Hematopoietic multipotent progenitor cell (in vitro differentiated cells): ENCODE measurements at places on chromosomes 16 and 17. TPM values are rescaled to one million over a fixed set of nuclear protein-coding genes. Genes with fewer than 3 reads are reported as not detected.

- no peak for DNase-seq
Measured at GRCh38 chr17:59534583-59534982, 30.8 kb upstream of the DHX40 start.

GRCh38 chr16:81586417-81586816, 141.8 kb downstream of the CMIP start:
- DNase-seq, result no peak

DNA sequence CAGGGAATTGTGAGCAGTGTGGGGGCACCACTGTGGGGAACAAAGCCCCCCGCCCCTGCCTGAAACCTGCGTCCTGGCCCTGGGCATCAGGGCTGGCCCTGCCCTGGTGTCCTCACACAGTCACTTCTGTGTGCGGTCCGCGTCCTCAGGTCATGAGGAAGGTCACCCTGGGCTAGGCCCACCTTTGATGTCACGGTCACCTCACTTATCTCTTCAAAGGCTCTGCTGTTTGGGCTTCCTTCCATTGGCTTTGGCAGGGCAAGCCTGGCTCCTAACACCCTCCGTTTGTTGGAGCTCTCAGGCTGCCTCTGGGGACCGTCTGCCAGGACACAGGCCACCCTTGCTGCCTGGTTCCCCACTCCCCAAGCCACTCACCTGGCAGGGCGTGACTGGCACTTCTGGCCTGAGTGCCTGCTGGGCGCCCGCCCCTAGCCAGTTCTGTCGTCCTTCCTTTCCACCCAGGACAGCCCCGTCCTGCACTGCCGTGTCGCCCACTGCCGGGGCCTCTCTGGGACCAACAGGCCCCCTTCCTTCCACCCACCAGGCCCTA, 8.8 kb downstream of the CENPX start:
- no peak for DNase-seq

Gene ACSM2A
- not detected for total RNA-seq

Gene SOST
- not detected for total RNA-seq

DNA sequence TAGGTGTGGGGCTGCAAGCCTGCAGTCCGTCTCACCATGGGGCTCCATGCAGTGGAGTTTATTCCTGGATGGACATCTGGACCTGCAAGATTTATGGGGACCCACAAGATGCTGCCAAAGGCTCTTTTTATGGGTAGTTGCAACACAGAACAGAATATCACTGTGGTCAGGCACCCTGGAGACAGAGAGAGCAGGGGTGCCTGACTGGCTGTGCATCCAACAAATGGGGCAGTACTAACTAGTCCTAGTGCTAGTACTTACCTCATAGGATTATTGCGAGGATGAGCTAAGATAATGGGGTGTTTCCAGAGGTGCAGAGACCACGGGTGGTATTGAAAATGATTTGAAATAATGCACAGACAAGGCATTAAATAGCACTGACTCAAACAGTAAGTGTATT, 42.4 kb upstream of the MMP2 start:
- DNase-seq, result no peak

Gene SPNS2
- total RNA-seq, result 101 TPM

GRCh38 chr17:6108382-6108781, 38.2 kb downstream of the WSCD1 start:
- DNase-seq, result no peak

Gene TM4SF5
- total RNA-seq, result not detected

Gene ALOXE3
- total RNA-seq, result under 0.01 TPM

Gene CX3CL1
- under 0.01 TPM for total RNA-seq

GRCh38 chr16:87409153-87409552, 17.0 kb downstream of the MAP1LC3B start:
- no peak for DNase-seq

Gene ATAD5
- total RNA-seq, result 1.9 TPM

DNA sequence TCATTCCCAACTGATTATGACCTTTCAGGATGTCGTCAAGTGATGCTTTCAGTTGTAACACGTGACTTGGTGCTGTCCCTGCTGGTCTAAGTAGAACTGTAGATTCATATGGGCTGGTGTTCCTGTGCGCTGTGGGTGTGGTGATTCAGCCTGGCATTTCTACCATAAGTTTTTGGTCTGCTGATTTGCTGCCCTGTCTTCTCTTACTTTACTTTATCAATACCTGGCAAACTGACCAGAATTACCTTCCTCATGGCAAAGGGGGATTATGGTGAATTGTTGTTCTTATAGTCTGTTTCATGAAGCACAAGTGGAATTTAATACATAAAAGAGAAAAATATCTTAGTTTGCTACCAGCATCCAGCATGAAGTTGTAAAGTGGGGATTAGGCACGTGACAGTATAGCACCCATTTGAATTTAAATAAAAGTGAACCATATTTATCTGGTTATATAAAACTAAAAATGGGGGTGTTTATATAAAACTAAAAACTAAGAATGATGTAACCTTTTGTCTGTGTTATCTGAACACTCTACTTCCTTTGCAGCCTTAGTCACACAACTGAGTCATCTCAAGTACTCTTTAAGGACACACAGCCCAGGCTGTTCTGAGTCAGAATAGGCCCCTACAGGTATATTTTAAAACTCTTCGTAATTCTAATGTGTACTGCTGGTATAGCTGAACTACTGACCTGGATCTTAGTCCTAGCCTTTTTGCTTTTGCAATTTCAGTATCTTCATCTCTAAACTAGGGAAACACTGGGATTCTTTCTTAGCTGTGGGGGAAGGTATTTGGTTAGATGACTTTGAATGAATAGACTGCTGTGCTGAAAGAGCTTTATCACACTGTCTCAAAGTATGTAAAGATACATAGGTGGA, 28.3 kb downstream of the TTC19 start:
- DNase-seq, result peak; percentile 44

- peak; percentile 26 for DNase-seq
Measured at GRCh38 chr17:27631897-27632725, 1.1 kb downstream of the LGALS9 start.

DNA sequence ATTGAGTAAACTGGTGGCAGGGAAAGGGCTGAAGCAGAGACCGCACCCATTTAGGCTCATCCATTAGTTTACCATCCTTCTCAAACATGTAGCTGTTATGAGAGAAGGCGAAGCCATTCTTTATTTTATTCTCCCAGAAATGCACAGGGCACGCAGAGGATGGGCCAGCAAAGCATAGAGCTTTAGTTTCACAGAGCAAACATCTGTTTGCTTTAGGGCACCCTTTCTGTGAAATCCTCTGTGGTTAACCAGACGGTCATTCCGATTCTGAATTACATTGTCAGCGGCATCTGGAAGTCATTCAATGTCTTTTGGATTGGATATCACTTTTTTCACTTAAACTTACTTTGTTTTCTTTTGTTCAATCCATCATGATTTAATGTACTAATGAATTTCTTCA, 96.0 kb downstream of the TOX3 start:
- DNase-seq, result no peak

DNA sequence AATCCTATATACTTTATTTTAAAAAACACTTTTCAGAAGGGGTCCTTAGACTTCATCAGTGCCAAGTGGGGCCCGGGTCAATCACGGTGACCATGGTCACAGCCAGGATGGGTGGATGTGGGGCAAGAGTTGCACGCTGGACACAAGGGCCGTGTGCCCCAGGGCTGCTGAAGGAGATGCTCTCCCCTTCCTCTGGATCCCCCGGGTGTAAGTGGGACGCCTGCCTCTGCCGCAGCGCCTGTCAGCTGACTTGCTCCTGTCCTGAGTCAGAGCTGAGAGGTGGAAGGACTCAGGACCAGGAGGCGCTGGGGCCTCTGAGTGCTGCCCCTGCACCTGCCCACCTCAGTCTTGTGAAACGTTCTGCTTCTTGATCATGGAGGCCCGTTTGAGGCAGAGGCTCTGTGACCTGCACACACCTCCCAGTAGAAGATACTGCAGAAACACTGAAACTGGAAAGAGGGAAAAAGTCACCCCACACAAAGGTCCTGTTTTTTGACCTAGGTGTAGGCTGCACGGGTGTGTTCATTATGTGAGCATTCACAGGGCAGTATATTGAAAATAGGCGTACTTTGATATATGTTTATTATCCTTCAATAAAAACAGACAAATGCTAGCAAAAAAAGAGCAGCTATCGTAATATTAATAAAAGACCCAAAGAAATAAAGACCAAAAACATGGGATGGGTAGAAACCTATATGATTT, 40.9 kb upstream of the BAHCC1 start:
- DNase-seq, result no peak

Gene CNGB1
- total RNA-seq, result not detected

GRCh38 chr17:57288040-57288772, 31.9 kb downstream of the MSI2 start:
- DNase-seq, result no peak

Gene RNF112
- under 0.01 TPM for total RNA-seq
